ENCODE measurements at places on chromosomes 12 and 14.
A peak's percentile ranks its signal among the peaks of the same experiment; 100 is the strongest.

GRCh38 chr14:74427651-74428050, 1.6 kb upstream of the SYNDIG1L start:
- no peak for DNase-seq

DNA sequence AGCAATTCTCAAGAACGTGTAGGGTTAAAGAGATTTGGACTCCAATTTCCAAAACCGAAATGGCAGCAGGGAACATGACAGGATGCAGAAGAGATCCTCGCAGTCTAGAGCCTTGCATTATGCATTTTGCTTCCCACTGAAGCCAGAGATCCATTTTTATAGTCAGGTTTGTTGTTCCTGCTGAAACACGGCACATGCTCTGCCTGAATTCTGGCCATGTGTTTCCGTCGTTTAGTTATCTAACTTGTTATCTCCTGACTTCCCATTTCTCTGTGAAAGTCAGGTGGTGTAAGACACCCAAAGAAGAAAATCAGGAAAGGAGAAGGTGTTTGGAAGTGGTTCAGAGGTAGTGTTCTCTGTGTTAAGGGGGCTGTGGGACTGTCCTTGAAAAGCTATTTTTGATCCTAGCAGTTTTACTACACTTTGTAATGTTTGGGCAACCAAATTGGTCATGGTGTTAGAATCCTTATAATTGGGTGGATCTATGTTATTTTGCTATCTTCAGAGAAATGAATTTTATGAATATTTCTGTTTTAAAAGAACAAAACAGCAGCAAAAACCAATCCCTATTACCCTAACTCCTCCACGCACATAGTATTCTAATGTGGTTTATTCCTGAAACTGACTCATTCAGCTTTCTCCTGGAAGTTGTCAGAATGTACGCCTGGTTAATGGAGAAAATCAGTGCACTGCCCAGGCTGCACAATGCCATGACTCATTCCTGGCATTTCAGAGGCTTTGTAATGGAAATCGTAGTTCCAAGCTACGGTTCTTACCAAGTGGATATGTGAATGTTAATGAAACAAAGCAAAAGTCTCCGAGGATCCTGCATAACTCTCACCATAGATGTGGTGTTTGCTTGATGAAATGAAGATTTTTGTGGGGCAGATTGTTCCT, 110.1 kb downstream of the SAMD4A start:
- DNase-seq: peak; percentile 97

DNA sequence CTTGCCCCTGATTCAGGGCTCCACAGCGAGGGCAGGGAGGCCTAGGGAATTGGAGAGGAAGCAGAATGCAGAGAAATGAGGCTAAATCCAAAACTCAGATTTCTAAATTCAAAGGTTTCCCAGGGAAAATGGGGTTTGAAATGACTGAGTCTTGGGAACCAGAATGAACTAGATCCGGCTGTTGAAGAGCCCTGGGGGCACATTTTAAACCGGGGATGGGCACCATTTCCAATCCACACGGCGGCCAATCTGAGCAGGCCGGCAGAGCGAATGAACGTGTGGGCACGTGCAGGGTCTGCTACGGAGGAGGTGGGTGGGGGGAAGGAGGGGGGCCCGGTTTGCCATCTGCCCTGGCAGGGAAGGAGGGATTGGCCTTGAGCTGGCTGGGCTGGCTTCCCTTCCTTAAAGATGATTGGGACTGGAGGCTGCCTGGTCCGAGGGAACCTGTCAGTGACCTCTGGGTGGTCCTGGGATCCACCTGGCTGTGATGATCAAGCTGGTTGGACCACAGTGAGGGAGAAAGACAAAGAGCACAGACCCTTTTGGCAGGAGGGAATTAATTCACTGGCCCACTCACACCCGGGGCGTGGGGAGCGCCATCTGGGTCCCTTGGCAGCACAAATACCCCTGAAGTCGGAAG, 161.0 kb downstream of the RBM19 start:
- no peak for DNase-seq

GRCh38 chr14:99253890-99254289, 18.1 kb downstream of the BCL11B start:
- no peak for DNase-seq

- no peak for DNase-seq
Measured at GRCh38 chr12:7917392-7918267, 18.4 kb downstream of the SLC2A3 start.

- no peak for DNase-seq
Measured at GRCh38 chr12:62891805-62892549, 43.0 kb downstream of the PPM1H start.

GRCh38 chr12:19489168-19489567, 49.9 kb downstream of the AEBP2 start:
- no peak for DNase-seq

GRCh38 chr12:94644141-94644979, 6.0 kb downstream of the TMCC3 start:
- DNase-seq: peak; percentile 75

GRCh38 chr12:1740161-1740948, 49.5 kb downstream of the ADIPOR2 start:
- no peak for DNase-seq

DNA sequence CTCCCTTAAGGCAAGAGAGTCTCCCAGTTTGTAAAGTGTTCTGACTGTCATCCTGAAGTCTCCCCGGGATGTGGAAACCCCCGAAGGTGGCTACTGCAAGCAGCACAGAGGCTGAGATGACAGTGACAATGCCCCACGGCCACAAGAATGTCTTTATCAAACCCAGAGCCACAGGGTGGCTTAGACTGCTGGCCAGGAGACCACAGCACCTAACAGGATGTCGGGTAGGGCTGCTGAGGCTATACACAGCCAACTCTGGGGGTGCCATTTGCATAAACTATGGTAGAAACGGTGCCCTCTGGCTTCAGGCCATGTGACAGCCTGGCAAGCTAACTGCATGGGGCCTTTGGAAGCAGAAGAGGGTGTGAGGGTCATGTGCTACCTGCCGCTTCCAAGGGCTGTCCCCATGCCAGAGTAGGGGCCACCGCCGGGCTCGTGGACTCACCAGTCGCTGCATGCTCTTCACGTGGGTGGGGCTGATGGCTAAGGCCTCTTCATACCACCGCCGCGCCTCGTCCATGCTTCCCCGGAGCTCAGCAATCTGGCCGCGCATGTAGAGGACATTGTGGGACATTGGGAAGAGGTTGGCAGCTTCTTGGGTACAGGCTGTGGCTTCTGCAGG, 180.9 kb downstream of the CALM1 start:
- DNase-seq: no peak

DNA sequence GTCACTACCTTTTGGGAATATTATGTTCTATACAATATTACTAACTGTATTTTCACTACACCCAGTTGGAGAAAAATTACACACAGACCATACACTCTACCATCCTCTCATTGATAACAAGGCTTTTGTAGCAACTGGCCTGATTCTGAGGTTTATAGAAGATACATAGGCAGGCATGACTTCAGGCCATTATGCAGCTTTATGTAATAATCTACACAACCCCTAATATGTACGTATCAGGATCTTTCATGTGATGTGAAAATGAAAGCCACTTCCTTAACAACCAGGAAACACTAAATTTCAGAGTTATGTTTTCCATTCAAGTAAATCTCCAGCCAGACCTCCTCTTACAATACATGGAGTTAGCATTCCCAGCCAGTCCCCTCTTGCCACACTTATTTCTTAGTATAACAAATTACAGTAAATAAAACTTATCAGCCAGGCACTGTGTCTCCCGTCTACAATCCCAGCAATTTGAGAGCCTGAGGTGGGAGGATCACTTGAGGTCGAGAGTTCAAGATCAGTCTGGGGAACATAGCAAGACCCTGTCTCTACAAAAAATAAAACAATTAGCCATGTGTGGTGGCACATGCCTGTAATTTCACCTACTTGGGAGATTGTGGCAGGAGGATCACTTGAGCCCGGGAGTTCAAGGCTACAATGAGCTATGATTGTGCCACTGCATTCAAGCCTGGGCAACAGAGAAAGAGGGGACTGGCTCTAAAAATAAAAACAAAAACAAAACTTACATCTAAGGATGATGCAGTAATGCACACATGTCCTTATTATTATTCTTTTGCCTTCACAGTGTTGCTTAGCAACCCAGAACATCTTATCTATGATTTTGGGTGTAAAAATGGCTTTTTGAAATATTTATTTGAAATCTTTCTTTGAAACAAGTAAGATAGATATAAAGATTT, 10.4 kb upstream of the OSBPL8 start:
- DNase-seq: no peak

GRCh38 chr12:76084863-76085519, 506 bp upstream of the NAP1L1 start:
- DNase-seq: peak; percentile 92

- no peak for DNase-seq
Measured at GRCh38 chr14:64407329-64407728, 19.2 kb downstream of the MTHFD1 start.

- peak; percentile 41 for DNase-seq
Measured at GRCh38 chr12:81758421-81759189, 545 bp downstream of the PPFIA2 start.

GRCh38 chr12:68162374-68162773, 2.8 kb upstream of the IFNG start:
- DNase-seq: no peak

DNA sequence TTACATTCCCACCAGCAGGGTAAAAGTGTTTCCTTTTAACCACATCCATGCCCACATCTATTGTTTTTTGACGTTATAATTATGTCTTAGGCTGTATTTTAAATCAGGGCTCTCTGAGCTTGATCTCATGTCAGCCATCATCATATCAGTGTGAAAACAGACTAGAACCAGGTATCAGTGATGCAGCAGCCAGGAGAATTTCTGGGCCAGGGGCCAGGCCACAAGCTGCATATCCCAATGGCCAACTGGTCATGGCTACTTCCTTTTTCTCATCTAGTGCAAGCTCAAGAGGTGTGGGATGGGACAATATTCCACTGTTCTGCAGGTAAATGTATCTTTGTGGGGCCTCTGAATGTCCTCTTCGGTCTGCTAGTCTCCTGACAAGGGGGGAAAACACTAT, 125.1 kb downstream of the CRADD start:
- no peak for DNase-seq

GRCh38 chr12:27553941-27554340, 29.9 kb downstream of the PPFIBP1 start:
- DNase-seq: no peak

DNA sequence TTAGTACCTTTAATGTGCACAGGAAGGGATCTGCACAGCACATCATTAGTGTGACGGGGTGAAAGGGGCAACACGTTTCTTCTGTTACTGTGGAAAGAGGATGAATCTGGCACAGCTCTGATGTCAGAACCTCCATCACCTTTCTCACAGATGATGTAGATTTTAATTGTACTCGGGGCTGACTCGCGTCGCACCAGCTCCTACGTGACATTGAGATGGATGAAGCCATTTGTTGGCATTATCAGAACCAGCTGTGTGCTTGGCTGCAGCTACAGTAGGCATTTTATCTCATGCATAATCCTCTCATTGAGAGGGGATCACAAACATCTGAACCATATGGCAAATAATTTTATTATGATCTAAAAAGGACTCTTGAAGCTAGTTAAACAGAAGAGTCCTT, 173.6 kb downstream of the PDZRN4 start:
- DNase-seq: no peak

- DNase-seq: peak; percentile 94
Measured at GRCh38 chr12:60148109-60148508, 552.3 kb downstream of the SLC16A7 start.

Data from GM23248 (cell line).